ENCODE measurements at places on chromosomes 5 and 9.
A peak's percentile ranks its signal among the peaks of the same experiment; 100 is the strongest.

DNA sequence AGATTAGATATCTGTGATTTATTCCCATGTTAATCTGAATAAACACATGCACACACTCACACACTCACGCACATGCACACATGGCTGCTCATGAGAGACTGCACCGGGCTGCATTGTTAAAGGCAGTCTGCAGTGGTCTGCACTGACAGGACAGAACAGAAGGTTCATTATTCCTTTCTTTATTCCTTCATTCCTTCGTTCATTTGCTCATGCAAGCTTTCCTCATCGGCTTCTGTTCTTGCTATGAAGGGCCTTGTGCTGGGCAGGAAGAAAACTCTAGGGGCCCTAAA is 41.4 kb upstream of the FSTL4 start:
- DNase-seq = no peak

DNA sequence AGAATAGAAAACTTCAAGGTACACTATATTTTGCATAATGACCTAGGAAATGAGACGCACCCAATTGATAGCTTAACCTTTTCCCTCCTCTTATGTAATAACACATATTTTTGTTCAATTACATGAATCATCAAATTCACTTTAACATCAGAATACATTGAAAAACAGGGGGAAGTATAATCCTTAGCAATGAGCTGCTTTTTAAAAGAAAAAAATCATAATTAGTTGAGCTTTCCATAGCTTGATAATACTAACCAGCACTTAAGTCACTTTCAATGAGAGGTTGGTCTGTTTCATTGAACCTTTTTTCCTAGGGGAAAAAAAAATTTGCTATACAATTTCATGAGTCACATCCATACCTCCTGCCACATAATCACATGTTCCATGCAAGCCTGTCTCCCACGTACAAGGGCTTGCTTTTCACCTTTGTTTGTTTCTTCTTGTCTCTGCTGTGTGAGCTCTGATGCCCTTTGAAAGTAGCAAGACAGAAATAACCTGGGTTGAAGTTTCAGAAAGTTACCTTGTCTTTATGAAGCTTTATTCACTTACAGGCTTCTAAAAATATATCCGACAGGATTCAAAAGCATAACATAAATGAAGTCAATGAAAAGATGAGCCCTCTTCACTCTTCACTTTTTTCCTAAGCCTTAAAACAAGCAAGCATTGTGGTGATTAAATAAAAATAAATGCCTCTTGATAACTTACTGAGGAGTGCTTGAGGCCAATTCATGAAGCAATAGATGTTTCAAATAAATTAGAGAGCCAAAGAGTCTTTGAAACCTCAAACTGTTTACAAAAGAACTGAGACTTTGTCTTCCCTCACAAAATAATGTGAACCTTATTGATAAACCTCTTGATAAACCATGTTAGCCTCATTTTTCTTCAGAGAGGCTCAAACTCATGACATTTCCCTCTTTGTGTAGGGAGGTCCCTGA is 108.5 kb downstream of the FEM1C start:
- no peak for DNase-seq

DNA sequence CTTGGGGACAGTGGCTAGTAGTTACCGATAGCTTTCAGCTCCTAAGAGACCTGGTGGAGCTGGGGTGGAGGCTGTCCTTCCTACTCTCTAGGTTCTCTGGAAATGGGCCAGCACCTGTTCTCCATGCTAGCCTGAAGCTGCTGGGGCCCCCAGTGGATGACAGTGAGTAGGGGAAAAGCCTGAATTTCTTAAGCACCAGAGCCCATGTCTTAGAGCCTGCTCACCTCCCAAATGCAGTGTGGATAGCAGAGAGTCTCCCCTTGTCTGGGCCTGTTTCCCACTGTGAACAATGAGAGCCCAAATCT is 105.8 kb downstream of the DAB2IP start:
- DNase-seq = no peak

GRCh38 chr5:37840053-37841034 is 503 bp upstream of the GDNF start:
- DNase-seq = peak; percentile 40

DNA sequence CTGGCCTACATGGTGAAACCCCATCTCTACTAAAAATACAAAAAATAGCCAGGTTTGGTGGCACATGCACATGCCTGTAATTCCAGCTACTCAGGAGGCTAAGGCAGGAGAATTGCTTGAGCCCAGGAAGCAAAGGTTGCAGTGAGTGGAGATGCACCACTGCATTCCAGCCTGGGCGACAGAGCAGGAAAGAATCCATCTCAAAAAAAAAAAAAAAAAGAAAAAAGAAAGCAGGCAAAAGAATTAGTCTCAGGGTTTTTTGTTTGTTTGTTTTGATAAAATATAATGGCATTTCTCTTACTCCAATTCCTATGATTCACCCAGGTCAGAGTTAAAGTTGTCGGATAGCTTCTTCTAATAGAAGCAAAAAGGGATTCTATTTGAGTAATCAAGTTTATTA is 67.0 kb upstream of the ATG10 start:
- DNase-seq = no peak

DNA sequence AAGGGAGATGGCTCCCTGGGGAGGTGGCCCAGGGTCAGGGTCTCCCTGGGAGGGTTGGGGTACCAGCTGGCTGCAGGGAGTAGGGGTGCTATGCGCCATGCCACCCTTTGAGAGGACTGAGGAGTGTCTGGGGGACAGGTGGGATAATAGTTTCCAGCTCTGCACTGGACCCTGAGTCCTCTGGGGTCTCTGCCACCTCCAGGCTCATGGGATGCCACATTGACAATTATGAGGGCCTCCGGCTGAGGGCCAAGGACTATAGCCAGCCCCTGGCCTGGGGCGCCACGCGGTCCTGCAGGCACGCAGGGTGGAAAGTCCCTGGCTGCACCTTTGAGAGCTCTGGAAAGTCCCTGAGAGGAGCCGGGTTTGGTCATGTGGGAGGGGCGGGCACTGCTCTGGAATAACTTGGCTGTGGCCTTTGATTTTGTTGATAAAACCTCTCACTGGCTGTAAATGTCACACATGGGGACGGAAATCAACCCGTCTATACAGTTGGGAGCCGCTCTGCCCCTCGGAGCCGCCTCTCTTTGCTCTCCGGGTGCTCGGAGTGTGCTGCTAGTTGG is 16.0 kb downstream of the TRAF2 start:
- DNase-seq = peak; percentile 61

DNA sequence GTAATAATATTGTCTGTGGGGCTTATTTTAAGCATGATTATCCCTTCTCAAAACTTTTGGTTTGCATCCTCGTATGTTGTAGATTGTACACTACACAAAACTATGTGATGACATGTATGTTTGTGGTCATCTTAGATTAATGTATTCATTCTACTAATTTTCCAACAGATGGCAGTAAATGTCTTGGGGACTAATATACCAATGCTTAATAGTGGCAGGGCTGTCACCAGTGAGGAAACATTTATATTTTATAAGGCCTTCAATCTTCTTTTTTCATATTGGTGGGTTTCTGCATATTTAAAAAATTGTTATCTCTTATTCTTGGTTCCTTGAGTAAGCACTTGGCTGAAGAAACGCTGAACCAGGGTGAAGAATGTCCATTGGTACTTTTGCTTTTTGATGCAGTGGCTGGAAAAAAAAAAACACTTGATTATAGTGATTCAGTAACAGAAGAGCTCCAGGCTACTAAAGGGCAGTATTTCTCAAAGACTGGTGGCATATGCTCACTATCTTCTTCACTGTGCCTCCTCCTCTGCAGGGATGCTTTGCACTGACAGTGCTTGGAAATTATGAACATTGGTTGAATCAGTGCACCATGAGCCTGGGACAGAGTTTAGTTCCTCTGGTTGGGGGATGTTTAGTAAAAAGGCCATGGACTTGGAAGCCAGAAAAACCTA is 530.3 kb downstream of the RASEF start:
- DNase-seq = peak; percentile 8

DNA sequence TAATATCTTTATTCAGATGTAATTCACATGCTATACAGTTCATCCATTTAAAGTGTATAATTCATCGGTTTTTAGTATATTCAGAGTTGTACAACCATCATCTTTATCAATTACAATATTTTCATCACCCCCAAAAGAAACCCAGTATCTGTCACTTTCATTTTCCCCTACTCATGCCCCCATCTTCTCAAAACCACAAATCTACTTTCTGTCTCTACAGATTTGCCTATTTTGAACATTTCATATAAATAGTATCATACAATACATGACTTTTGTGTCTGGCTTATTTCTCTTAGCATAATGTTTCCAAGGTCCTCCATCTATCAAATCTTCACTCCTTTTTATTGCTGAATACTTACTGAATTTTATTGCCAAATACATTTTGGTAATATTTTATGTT is 305.1 kb upstream of the SGCD start:
- no peak for DNase-seq
